ENCODE measurements at places on chromosomes 4 and X.

- DNase-seq: no peak
Observed at GRCh38 chr4:172698256-172698655, 470.4 kb upstream of the GALNT7 start.

- DNase-seq: no peak
Observed at GRCh38 chr4:2094545-2094944, 35.4 kb downstream of the NAT8L start.

- no peak for DNase-seq
Observed at GRCh38 chr4:166577639-166578038, 656.7 kb downstream of the SPOCK3 start.

DNA sequence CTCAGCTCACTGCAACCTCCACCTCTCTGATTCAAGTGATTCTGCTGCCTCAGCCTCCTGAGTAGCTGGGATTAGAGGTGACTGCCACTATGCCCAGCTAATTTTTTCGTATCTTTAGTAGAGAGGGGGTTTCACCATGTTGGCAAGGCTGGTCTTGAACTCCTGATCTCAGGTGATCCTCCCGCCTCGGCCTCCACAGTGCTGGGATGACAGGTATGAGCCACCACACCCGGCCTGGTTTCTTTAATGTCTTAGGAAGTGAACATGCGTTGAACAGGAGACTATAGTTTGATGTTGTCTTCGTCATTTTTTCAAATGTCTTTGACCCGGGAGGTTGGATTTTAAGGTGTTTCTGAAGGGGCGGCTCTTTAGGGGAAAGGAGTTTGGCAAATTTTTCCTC, 91.0 kb downstream of the DHRSX start:
- no peak for DNase-seq

DNA sequence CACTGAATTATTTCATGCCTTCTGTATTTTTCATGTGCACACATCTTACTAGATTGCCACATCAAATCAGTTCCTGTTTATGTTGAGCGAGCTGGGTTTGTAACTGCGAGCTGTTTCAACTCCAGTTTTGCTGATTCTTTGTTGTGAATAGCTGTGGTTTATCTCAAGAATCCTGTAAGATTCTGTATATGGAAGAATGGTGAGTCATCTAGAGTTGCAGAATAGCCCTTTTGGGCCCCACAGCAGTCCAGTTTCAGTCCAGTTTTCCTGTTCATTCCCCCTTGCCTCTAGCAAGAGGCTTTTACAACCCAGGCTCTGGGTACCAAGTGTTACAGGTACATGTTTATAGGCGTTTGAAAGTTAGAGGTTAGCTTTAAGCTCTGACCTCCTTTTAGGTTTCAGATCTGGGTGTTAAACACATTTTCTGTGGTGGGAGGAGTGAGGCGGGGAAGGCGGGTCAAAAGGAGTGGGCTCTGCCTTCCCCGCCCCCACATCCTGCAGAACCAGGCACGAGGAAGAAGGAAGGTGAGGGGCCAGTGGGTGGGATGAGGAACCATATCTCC, 32.7 kb downstream of the TBC1D14 start:
- DNase-seq: no peak

DNA sequence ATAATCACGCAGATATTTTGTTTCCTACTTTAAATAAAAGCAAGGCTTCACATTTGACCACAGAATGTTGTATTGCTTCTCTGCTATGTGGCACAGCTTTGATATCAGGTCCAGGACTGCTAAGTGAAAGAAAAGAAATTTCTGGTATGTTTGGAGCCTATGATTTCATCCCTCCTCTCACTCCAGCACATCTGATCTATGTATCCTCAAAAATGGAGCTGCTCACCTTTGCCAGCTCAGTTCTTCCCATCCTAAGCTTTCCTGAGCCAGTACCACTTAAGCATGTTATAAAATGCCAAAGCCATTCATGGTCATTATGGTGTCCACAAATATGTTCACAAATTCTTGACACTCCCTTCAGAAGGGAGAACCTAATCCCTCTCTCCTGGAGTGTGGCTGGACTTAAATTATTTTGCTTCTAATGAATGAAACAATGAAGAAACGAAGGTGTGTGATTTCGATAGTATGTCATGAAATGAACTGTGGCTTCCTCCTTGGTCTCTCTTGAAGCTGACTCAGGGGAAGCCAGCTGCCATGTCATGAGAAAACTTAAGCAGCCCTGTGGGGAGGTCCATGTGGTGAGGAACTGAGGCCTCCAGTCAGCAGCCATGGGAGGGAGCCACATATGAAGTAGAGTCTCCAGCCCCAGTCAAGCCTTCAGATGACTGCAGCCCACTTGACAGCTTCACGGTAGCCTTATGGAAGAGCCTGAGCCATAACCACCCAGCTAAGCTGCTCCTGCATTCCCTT, 207.7 kb downstream of the MGST2 start:
- no peak for DNase-seq

DNA sequence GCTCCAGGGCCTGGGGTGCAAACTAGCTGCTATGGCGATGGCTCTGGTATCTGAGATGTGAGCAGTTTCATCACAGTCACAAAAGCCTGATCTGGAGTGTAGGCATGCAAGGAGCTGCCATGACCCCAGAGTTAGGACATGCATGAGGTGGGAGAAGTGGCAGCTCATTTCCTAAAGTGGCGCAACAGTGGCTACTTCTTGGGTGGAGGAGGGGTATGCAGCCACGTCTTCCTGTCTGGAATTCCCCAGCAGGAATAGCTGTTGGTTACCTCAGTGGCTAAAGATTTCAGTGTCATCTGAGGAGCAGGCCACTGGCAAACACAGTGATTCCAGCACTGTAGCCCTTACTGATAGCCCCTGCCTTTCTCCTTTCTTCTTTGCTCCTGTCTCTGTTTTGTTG, 1382.5 kb downstream of the C4orf33 start:
- DNase-seq: no peak

- DNase-seq: no peak
Observed at GRCh38 chrX:15680401-15680800, 15.8 kb upstream of the CLTRN start.

GRCh38 chrX:2767631-2768455, 16.0 kb downstream of the XG start:
- no peak for DNase-seq

DNA sequence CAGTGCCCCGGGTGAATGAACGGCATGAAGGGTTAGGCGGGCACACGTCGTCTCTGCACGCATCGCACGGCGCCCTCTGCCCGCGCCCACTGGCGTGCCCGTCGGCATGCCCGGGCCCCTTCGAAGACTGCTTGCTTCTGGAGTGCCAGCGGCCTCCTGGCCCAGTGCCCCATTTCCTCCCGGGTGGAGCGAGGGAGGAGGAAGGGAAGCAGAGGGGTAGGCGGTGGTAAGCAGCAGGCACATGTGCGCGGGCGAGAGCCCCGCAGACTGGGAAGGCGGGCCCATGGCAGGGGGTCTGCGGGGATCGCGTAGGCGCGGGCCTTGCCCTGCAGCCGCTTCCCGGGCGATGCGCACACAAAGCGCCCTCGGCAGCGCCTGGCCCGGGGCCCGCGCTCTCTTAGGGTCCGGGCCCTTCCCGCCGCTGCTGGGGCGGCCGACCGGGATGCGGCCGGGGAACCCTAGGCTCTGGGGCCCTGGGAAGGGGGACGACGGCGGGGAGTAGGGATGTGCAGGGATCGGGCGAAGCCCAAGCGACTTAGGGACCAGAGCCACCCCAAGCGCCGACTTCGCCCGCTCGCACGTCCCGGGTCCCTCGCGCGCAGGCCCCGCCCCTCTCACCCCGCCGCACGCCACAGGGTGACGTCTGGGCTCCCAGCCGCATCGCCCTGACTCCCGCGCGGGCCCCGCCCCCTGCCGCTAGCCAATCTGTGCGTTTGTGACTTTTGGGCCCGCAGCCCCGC, 866 bp upstream of the EMD start:
- peak; percentile 10 for DNase-seq

- no peak for DNase-seq
Observed at GRCh38 chrX:106897259-106897658, 5.9 kb downstream of the RIPPLY1 start.

DNA sequence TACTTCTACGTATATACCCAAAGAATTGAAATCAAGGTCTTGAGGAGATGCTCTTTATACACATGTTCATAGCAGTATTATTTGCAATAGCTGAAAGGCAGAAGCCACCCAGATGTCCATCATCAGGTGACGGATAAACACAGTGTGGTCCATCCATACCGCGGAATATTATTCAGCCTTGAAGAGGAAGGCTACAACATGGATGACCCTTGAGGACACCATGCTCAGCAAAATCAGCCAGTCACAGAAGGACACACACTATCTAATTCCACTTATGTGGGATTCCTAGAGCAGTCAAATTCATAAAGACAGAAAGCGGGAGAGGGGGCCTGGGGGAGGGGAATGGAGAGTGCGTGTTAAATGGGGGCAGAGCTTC, 44.5 kb downstream of the RGS12 start:
- no peak for DNase-seq

GRCh38 chr4:175731506-175731905, 80.6 kb downstream of the GPM6A start:
- no peak for DNase-seq

- no peak for DNase-seq
Observed at GRCh38 chr4:76589872-76590797, 155.1 kb downstream of the SHROOM3 start.

DNA sequence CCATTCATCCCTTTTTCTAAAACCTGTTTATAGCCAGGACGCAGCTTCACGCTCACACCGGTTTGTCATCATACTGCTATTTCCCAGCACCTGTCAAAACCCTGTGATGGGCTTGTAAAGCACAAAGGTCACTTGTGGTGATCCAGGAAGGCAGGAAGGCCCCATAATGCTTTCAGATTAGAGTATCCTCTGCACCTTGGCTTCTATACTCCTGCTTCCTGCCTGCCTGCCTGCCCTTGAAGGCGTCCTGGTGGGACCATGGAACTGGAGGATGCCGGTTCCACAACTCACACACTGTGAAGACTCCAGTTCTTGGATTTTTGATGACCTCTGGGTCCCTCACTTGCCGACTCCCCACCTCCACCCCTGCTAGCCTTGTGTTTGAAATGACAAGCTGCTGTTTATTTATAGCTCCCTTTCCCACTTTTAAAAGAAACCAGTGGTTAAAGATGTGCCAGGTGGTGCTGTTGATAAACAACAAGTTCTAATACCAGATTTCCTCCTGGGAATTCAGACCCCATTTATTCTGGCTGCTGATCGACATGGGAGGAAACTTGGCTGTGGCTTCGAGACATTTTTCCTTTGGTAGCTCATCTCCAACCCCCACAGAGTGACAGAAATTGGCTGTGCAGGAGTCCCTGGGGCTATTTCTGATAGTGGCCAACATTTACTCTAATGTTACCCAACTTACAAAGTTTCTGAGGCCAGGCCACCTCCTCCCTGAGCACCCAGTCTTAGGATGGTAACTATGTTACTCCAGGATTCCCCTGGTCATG, 211.5 kb downstream of the KDR start:
- DNase-seq: no peak

DNA sequence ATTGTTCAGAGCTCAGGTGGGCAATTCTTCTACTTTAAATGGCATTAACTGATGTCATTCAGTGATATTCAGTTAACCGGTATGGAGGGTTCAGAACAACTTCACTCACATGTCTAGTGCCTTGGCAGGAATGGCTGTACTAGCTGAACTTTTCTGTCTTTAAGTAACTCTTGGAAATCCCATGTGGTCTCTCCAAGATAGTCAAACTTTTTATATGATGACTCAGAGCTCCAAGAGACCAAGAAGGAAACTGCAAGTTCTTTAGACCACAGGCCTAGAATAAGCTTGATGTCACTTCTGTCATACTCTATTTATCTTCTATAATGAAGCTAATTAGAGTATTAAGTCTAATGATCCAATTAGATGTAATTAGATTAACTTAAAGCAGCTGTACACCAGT, 24.9 kb downstream of the LHFPL1 start:
- DNase-seq: no peak

- DNase-seq: no peak
Observed at GRCh38 chr4:123077330-123077729, 154.9 kb upstream of the NUDT6 start.

DNA sequence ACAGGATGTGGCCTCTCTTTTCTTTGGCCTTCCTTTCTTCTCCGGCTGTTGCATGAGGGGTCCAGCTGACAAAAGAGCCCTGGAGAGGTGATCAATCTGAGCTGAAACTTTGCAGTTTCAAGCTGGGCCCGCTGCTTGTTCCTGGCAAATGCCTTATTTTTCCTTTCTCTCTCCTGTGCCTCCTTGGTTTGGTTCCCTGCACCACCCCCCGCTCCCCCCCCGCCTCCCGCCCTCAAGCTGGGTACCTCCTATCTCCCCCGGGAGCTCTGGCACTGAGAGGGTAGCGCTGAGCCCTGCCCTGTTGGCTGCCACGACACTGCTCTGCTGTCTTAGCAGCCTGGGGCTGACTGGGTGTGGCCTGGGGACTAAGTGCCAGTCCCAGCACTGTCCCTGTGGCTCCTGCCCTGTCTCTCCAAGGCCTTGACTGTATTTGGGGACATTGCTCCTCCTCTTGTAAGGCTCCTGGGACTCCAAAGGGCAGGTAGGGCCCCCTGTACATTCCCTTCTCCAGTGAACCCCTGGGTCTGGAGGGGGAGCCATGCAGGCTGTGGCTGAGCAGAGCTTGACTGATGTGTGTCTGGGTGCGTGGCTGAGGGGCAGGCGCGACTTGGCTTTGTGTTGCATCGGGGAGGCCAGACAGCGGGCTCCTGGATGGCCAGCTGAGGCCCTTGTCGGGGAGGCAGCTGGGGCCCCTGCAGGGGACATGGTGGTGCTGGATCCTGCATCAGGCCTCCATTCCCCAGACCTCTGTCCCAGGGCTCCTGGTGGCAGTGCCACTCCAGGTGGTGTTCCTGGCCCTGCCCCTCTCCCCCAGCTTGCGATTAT, 1.1 kb downstream of the PLXNA3 start:
- DNase-seq: no peak

GRCh38 chrX:125101971-125102755, 217.5 kb upstream of the TEX13C start:
- peak; percentile 5 for DNase-seq

DNA sequence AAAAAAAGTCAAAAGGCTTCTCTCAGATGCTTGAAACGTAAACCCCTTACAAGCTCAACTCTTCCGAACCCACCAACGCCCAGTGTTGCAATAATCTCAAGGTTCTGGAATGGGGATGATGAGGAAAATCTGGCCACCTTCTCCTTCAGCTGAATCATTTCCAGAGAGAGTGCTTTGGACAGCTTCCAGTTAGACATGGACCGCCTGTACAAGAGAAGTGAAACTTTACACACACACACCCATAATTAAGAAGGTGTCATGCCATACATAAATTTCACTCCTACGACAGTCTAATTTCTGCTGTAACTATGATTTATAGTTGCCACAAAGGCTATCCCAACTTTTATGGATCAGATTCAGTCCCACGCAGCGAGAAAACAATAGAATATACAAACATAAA, 72.3 kb downstream of the PRKG2 start:
- DNase-seq: no peak

- no peak for DNase-seq
Observed at GRCh38 chr4:27947302-27947701, 1086.7 kb downstream of the STIM2 start.

GRCh38 chr4:105837037-105837436, 58.2 kb upstream of the NPNT start:
- no peak for DNase-seq

- DNase-seq: no peak
Observed at GRCh38 chrX:46152756-46153155, 392.5 kb downstream of the ZNF674 start.

GRCh38 chr4:82381661-82382296, 8.0 kb upstream of the HNRNPD start:
- no peak for DNase-seq

Measured in hippocampal formation (tissue), 2 donors.